Stimulated activated CD8-positive, alpha-beta memory T cell treated with anti-CD3 and anti-CD28 coated beads, Interleukin-7, amount 100 ng/mL, for 1 hour (primary cell): ENCODE measurements at places on chromosomes 3 and 15.

- DNase-seq = no peak
These were observed 23.6 kb downstream of the SPTSSB start for GRCh38 chr3:161347726-161348125.

DNA sequence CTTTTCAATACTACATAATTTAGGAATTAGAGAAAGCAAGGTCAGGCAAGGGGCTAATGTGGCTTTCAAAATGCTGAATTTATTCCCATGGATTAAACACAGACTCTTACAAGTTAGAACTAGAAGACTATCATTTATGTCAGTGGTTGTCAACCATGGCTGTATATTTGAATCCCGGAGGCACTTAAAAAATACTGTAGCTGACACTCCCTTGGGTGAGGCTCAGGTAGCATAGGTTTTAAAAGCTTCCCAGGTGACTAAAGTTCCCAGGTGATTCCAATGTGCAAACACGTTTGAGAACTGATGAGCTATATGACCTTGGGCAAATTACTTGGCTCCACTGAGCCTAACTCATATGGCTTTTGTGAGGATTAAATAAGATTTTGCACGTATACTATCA lies 29.6 kb downstream of the AAGAB start:
- DNase-seq = no peak

DNA sequence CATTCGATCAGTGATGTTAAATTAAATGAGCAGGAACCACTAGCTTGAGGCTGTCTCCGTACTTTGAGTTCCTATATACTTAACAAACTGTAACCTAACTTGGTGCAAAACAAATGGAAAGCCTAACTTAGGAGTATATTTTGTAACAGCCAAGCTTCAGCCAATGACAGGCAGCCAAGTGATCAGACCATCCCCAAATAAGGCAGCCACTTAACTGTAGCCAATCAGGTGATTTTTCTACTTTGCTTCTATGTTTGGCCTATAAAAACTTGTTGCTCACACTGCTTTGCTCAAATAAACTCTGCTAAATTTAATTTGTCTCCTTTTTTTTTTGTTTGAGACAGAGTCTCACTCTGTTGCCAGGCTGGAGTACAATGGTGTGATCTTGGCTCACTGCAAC lies 19.3 kb upstream of the ZNF770 start:
- no peak for DNase-seq

DNA sequence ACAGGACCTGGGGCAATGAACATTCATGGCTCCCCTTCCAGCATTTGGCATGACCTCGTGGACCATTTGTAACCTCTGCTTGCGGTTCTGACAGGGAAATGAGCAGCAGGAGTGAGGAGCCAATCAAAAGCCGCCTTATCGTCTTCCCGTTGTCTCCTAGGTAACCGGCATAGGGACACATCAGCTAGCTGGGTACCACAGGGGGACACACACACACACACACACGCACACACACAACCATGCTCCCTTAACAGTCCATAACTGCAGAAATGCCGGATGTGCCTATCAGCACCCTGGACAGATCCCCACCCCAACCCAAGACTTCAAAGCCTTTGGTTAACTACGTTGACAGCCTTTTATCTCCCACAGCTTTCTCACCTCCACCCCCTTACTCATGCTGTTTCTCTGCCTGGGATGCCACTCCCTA lies 53.4 kb upstream of the CCDC174 start:
- DNase-seq = no peak
